ENCODE measurements at places on chromosomes 6 and 20.

- no peak for DNase-seq
Measured at GRCh38 chr20:24016607-24017457, 28.3 kb upstream of the GGTLC1 start.

DNA sequence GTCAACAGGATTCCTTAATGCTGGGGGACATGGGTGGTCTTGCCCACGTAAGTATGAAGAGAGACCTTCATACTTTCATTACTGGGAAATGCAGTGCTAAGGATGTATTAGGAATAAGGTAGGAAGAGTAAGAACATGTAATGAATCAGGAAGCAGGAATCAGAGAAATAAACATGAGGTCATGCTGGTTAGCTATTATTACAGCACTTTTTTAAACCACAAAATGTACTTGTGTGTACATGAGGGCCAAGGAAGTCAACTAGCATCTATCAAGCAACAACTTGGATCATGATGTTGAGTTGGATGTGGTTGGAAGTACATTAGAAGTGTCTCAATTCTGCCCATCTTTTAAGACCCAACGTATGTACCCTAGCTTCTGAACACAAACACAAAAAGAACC lies 63.5 kb upstream of the E2F3 start:
- no peak for DNase-seq

- DNase-seq: no peak
Measured at GRCh38 chr20:14821251-14821650, 483.8 kb upstream of the FLRT3 start.

GRCh38 chr6:40258531-40258930 lies 324.3 kb upstream of the MOCS1 start:
- DNase-seq: no peak

DNA sequence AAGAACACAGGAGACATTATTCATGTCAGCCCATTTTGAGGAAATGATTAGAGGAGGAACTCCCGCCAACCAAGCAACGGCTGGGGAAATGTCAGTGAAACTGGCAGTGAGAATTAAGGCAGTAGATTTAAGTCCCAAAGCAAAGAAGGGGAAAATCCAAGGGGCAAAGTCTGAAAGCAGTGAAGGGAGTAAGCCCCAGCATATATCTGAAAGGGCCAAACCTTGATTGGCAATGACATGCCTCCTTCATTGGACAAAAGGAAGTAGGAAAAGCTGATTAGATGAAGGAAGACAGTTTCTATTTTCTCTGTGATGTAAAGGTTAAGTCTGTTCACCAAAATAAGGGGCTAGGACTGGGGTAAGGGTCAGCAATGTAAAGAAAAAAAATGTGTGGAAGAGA lies 190.3 kb downstream of the RNF144B start:
- DNase-seq: no peak

DNA sequence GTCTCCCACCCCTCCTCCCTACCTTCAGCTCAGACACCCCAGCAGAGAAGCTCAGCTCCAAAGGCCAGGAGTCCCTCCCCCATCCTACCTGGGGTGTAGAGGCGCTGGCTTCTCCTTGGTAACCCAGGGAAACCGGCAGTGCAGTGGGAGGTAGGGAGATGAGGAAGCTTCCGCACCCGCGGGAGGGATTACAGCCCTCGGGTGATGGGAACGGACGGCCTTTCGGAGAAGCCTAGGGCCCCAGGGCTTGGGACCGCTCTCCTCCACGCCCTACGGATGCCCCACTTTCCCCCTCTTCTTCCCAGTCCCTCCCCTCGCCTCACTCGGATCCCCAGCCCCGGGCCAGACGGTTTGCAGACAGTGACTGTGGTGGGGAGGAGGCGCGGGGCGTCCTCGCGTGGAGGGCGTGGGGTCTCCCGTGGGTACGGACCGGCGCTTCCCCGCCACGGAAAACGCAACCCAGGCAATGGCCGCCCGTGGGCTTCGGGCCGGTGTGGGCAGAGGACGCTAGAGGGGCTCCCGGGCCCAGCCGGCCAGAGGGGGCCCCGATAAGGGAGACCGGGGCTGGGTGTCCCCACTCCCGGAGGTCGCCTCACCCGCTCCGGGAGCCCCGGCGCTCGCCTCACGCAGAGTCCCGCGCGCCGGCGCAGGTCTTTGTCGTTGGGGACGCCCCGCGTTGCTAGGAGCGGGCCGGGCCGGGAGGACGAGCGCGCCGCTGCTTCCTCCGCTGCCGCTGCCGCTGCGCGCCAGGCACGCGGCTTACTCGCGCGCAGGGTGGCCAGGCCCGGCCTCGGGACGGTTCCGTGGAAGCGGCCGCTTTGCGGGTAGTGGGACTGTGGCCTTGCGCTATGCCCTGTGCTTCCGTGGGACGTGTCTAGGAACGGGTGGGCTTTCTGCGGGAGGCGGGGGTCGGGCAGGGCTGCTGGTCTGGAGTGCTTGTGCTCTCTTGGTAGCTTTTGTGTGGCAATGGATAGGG lies 15.8 kb downstream of the AARS2 start:
- peak; percentile 89 for DNase-seq

- DNase-seq: peak; percentile 22
Measured at GRCh38 chr6:165245287-165245686, 64.1 kb downstream of the C6orf118 start.

DNA sequence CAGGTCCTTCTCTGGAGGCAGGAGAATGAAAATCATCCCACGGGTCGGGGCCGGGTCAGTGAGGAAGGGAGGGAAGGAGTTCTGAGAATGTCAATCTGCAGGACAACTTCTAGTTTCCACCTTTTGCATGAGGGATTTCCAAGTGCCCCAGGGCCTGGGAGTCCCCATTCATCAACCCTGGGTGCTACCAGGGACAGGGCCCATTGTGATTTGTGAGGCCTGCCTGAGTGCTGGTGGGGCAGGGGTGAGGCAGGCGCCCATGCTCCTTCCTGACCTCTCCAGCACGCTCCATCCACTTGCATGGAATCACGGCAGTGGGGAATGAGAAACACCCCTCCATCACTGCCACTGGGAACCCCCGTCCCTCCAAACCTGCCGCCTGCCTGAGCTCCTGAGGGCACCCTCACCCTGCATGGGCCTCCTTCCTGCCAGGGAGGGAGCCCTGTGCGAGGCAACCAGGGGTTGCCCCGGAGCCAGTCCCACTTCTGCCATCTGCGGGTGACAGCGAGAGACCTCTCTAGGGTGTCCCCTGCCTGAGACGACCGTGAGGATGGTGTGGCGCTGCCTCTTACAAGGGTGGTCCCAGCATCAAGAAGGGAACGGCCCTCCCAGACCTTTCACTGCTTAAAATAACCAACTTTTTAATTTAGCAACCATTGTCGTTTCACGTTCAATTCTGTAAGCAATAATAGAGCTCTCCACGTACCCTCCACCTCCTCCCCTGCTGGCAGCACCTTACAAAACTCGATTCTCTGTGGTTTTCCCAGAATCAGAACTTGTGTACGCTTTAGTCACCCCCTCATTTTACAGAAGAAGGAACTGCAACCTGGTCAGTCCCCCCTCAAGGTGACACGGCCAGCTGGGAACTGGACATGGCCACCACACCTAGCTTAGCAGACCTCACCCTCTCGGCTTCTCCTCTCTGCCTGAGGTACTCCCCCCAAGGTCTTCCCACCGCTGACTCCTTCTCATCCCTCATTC lies 28.6 kb downstream of the PMEPA1 start:
- DNase-seq: no peak

- DNase-seq: peak; percentile 21
Measured at GRCh38 chr6:34575326-34575725, 19.2 kb upstream of the SPDEF start.

- no peak for DNase-seq
Measured at GRCh38 chr6:34425132-34425497, 754 bp downstream of the RPS10 start.

DNA sequence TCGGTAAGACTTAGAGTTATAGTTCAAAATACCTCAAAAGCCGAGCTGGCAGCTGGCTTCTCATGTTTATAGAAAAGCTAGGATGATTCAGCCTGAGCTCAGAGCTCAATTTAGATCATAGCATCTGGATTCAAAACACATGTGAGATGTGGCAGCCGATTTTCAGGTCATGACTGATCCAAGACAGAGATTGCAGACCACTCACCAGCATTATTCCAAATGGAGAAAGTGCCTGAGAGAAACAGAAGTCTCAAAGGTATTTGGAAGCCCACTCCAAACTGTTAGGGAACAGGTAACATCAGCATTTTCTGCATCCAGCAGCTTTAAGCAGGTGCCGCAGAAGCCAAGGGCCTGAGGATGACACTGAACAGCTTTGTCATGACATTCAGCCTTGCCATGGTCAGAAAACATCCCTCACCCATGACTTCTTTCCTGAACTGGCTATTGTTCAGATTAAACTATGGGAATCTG lies 102.2 kb downstream of the BACH2 start:
- peak; percentile 48 for DNase-seq

DNA sequence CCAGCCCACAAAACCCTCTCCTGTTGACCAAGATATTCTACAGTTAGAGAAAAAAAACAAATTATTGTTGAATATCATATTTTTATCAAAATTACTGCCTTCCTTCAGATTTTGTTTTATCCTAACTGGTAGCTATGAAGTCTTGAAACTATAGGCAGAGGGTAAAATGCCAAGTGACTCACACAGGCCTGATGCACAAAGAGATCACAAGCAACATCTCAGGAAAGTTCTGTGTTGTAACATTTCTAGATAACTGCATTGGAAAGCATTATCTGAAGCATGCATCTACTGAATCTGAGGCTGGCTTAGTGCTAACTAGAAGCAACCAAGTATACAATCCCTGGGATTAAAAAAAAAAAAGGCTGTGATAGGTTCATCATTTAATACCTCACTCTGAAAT lies 134.2 kb downstream of the PKHD1 start:
- no peak for DNase-seq

DNA sequence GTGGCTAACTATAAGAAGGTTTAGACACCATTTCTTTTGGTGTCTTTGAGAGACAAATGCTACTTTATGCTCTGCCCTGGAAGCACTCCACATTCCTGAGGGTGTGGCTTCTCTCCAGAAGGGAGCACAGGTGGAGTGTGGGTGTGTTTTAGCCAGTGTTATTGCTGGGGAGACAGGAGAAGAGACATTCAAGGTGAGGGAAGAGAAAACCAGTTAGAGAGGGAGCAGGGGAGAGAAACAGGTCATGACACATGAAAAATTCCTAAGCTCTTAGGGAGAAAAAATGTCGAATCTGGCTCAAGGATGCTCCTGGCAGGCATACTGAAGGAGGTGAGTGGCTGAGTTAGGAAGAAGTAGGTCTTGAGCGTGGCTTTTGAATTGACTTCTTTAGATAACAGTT lies 292.8 kb downstream of the CLIC5 start:
- DNase-seq: no peak

DNA sequence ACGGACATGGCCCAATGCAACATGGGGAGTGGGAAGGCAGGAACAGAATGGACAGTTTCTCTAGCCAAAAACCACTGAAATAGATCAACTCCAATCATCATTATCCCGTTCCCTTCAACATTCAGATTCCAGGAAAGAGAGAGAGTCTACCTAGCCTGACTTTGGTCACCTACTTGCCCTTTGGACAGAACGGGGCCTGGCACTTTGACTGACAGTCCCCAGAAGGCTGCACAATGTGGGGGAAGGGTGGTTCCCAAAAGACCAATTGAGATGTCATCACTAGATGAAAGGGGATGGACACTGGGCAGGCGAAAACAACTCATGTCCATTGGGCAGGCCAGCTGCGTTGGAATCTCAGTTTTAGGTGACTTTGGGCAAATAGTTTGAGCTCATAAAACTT lies 15.0 kb upstream of the KIF16B start:
- no peak for DNase-seq

GRCh38 chr6:125910527-125910926 lies 46.0 kb upstream of the HINT3 start:
- DNase-seq: no peak

GRCh38 chr6:24064106-24064505 lies 61.9 kb upstream of the NRSN1 start:
- peak; percentile 21 for DNase-seq

DNA sequence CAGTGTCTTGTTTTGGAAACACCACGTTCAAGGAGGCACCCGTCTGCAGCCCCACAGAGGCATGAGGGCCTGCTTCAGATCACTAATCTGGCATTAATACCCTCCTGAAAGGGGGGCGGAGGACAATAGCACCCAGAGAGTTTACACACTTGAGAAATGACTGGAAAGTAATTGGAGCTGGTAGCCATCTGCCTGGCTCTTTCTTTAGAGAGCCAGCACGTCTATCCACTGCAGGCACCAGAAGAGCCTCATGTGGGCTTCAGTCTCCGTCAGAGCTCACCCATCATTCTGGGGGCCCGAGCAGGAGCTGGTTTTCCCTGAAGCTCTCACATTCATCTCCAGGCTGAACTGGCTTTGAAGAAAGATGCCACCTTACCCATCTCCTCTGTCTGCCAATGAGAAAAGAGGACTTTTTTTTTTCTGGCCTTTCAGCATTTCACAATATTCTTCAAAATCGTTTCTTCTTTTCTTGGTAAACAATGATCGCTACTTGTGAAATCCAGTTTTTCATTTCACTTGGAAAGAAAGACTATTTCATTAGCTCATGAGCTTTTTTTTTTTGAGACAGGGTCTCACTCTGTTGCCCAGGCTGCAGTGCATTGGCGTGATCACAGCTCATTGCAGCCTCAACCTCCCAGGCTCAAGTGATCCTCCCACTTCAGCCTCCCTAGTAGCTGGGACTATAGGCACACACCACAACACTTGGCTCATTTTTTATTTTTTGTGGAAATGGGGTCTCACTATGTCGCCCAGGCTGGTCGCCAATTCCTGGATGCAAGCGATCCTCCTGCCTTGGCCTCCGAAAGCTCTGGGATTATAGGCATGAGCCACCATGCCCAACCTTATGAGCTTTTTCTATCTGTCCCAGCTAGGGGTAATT lies 124.7 kb upstream of the ZNF217 start:
- no peak for DNase-seq

GRCh38 chr6:109790131-109790530 lies 99.0 kb downstream of the FIG4 start:
- no peak for DNase-seq

- peak; percentile 56 for DNase-seq
Measured at GRCh38 chr6:27472182-27472616, 706 bp downstream of the ZNF184 start.

DNA sequence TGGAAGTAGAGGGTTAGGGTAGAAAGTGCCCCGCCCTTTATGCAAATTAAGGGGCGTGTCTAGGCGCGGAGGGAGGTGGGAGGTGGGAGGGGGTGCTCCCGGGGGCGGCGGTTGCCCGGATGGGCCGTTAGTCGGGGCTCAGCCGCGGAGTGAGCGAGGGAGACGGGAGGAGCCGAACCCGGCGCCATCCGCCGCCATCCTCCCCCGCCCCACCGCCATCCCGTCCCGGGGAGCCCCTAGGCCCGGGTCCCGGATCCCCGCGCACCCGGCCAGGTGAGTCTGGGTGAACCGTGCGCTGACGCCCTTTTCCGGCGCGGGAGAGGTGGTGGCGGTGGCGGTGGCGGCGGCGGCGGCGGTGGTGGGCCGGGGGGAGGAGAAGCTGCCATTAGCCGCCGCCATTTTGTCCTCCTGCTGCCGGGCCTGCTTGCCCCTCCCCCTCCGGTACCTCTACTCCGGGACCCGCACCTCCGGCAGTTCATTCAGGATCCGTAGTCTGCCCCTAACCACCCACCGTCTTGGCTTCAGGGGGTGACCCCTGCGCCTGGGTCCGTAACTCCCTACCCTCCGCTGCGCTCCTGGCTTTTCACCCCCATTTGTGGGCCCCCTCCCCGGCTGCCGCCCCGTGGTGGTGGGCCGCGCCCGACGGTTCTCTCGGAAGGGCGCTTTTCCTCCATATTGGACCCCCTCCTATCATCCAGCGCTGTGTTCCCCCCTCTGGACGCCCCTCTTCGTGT lies at the start of gene PRRC2A:
Gene PRRC2A, plus strand, starts transcription at position 130 of the 734 bp plus-strand sequence. CDS start 2,075 bp downstream, outside the sequence.
- DNase-seq: peak; percentile 90

- DNase-seq: no peak
Measured at GRCh38 chr20:21280522-21281016, 22.6 kb upstream of the XRN2 start.
